ENCODE measurements at places on chromosomes 4 and X.

DNA sequence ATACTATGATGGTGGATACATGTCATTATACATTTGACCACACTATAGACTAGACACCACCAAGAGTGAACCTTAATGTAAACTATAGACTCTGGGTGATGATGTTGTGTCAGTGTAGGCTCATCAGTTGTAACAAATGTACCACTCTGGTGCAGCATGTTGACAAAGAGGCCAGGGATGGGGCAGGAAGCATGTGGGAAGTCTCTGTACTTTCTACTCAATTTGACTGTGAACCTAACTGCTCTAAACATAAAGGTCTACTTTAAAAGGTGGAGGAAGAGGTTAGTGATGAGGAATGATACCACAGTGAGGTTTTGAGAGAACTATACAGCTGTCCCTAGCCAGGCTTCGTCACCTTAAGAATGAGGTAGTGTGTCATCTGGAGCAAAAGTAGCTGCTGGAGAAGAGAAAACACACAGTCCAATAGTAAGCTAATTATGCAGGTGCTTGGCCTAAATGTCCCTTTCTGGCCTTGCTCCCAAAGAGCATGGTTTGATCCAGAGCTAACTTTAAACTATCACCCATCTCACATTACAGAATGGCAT lies 38.4 kb downstream of the GRSF1 start:
- no peak for DNase-seq

GRCh38 chr4:158259955-158260575 lies 49.8 kb downstream of the TMEM144 start:
- DNase-seq: peak; percentile 16

- no peak for DNase-seq
These were observed 4.9 kb downstream of the SPRY1 start for GRCh38 chr4:123401271-123402120.

DNA sequence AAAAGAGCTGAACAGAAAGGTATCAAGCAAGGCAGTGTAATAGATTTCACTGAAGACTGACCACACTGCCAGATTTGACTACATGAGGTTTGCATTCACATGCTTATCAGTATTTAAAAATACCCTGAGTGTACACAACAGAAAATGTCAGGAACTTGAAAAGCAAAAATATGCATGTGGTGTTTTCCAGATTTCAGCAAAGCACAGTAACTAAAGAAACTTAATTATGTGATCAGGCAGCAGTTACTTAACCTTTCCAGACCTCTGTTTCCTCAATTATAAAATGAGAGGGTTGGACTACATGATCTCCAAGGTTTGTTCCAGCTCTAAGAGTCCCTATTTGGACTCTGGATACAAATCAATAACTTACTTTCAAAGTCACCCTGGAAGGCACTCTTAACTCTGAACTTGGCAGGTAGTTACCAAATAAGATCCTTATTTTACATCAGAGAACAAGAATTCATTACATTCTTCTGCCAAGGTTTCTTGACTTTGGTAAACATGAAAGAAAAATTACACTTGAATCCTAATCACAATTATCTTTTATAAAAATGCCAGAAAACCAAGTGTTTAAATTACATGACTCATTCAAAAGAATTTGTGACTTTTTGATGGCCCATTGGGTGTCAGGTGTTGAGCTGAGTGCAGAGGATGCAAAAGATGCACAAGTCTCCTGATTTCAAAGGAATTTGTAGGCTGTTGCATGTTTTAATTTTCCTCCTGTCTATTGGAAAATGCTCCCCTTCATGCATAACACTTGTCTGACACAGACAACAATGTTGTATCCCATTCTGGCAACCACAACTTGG lies 241.6 kb downstream of the MGST2 start:
- DNase-seq: no peak

DNA sequence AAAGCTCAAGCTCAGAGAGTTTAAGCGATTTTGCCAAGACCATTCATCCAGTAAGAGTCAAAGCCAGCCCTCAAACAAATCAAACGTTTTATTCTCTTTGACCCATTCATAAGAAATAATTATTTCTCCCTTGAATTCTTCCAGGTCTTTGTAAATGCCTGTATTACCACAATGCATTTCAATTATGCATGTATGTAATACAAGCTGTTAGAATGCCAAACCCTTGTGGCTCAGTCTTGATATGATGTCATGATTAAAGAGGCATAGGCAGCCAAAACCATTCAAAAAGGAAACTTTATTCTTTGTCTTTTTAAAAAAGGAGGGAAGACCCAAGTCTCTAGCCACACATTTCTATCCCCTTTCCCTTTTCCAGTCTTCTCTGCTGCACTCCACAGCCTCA lies 56.5 kb upstream of the PGM2 start:
- DNase-seq: no peak

GRCh38 chrX:106178826-106179225 lies 10.7 kb downstream of the PWWP3B start:
- no peak for DNase-seq

DNA sequence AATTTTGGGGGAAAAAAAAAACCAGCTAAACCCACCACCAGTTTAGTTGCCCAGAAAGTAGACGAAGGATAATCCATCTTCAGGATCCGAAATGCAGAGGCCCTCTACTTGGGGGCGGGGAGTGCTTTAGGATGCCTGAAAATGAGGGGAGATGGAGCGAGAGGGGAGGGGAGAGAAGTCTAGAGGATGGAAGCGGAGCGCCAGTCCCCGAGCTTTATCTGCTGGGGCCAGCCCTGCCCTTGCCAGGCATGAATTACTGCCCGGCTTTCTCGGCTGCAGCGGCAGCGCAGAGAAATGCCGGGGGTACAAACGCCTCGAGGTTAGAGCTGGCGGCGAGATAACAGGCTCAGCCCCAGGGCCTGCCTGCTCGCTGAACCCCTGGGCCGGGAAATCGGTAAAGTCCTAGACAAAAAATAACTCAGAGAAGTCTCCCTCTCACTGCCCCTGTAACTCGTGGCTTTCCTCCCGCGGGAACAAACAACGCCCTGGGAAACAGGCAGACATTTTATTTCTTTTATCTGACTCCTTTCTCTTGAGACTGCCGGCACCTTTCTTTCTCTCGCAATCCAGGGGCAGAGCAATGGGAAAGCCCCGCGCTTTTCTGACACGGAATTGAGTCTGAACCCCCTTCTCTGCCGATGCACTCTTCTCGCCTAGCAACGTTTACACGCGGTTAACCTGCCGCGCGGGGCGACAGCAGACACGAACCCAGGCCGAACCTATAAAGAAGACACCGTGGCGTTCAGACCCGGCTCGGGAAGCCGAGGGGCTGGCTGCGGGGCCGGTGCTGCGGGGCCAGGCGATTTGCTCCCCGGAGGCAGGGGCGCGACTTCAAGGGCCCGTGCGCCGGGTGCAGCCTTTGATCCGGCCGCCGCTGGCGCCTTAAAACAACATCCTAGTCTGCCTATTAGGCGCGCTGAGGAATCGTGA lies 3.1 kb upstream of the MSX1 start:
- DNase-seq: no peak

- DNase-seq: no peak
These were observed 1.8 kb downstream of the TTC29 start for GRCh38 chr4:146943691-146944375.

DNA sequence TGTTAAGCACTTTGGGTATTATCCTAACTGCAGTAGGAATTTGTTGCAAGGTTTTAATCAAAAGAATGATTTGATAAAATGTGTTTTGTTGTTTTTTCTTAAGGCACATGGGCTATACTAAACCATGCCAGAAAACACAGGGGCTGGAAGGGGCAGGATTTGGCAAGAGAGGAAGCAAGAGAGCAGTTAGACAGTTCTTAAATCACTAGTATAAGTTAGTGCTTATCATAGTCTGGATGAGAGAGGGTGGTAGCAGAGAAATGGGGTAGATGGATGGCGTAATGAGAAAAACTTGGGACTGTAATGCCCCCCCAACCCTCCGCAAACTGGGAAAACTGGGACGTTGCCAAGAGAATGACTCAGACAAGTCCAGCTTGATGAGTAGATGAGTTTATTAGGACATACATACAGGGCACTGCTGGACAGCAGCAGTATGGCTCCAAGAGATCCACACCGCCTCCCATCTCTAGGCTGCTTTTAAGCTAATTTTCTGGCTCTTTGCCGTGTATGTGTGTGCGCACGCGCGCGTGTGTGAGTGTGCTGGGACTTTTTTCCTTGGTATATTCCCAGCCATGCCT lies 151.5 kb downstream of the PDLIM5 start:
- no peak for DNase-seq

DNA sequence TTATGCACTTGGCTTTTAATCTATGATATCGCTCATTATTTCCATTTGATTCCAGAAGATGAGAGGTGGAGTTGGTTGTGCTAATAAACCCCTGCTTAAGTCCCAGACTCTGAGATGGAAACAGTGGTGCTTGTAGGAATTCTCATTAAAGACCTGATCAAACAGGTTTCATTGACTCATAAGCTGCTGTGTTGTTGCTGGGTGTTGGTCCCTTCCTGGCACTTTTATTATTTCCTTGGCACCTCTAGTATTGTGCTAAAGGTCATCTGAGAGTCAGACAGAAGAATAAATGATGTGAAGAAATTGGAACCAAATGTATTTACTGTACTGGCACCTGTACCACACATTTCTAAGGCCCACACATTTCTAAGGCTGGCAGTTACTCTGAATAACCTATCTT lies 544.7 kb upstream of the NR3C2 start:
- no peak for DNase-seq

- DNase-seq: no peak
These were observed 24.9 kb downstream of the TRIM61 start for GRCh38 chr4:164952551-164952950.

- no peak for DNase-seq
These were observed 61.0 kb downstream of the CHRNA9 start for GRCh38 chr4:40395908-40396793.

DNA sequence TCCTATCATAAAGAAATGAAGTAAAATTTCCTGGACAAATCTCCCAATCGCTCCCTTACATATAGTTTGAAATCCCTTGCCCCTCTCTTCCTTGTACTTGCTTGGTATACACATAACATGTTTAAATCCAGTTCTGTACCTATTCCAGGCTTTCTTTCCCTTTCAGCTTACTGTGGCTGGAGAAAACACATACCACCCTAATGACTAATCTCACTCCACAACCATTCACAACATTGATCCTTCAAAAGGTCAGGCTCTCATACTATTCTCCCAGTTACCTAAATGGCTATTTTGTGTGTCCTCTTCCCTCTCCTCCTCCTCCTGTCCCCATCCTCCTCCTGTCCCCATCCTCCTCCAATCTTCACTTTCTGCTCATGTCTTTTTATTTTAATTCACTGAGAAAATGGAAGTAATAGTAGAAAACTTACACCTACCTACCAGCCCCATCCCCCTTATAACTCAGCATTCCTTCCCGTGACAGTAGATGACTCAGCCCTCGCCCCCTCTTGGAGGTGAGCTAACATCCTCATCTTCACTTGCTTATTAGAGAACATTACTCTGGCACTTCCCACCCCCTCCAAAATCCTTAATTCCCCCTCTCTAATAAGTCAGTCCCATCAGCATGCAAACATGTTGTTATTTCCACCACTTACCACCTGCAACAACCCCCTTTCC lies 77.5 kb downstream of the IL15 start:
- DNase-seq: no peak

DNA sequence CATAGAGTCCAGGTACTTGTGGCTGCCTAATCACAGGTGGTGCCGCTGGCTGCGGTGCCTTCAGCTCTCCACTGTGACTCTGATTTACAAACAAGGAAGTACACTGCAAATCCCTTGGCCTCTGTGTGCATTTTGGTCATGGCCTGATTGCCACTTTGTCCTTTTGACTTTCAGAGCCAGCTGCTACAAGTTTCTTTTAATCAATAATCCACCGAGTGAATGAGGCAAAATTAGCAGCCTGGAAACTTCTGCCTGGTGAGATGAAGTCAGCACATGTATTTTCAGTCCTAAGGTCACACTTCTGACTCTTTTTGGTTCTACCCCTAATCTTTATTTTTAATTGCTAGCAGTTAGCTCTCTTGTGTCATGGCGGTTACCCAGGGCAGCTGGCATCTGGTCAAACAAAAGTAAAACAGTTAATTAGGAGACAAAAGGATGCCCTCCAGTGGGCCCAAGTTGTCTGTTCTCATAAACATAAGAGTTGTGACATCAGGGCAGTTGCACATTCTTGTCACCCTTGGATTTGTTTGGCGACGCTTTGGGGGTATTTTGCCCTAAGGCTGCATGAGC lies 62.3 kb upstream of the LNX1 start:
- no peak for DNase-seq

DNA sequence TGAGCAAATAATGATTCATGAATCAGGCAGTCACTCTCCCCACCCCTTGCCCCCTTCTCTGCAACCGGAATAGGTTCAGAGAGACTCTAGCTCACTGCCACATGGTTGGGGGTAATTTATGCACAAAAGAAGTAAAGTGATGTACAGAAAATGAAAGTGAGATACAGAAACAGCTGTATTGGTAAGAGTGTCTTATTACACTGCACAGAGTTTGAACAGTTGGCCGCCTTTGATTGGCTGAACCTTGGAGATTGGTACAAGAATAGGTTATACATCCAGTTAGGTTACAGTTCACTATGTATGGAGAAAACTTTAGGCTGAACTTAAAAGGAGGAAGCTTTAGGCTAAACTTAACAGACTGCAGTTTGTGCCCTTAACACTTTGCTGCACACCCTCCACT lies 34.6 kb upstream of the DIAPH2 start:
- DNase-seq: no peak

DNA sequence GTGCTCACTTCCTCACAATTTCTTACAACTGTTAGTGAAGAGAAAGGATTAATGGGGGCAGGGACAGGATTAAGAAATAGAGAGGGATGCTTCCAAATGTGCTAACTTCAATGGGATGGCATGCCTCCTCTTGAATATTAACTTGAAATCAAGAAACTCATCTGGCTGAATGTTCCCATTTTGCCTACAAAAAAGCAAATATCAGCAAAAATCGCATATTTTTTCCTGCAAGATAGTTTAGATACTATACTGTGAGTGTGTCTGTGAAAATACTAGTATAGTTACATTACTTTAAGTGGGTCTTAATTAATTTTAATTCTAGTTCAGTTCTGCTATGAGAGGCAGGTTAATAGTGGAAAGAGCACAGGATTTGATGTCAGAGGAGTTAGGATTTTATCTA lies 4.9 kb downstream of the PAICS start:
- no peak for DNase-seq

- no peak for DNase-seq
These were observed 8.1 kb upstream of the NDST4 start for GRCh38 chr4:115121351-115122043.

DNA sequence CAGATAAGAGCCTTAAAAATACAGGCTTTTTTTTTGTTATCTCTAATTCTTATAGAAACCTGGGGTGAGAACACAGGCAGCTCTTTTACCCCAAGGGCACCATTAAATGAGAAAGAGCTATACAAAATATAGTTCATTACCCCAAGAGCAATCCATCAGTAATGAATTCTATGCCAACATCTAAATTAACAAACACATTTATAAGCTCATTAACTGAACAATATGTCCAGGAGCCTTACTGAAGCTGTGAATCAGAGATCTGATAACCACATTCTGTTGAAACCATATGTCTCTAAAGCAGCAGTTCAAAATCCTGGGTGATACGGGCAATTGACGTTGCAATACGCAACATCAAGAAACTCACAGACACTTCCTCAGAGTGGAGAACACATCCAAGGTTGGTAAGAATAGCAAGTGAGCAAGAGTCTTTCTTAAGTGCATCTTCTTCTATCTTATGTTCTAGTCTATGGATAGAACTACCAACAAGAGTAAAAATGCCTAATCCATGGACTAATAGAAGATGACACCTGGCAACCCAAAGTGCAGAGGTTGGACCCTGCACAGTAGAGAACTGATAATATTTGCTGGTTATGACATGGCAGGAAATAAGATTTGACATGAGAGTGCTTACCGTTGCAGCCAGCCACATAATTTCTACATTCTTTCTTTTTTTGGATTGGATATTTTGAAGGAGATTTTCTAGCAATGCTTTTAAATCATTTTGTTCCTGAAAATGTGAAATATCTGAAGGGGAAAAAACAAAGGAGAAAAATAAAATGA lies 449.3 kb downstream of the IL15 start:
- no peak for DNase-seq
